ENCODE measurements at places on chromosomes 16 and 17.

GRCh38 chr16:81483970-81484595, 39.5 kb downstream of the CMIP start:
- no peak for DNase-seq

DNA sequence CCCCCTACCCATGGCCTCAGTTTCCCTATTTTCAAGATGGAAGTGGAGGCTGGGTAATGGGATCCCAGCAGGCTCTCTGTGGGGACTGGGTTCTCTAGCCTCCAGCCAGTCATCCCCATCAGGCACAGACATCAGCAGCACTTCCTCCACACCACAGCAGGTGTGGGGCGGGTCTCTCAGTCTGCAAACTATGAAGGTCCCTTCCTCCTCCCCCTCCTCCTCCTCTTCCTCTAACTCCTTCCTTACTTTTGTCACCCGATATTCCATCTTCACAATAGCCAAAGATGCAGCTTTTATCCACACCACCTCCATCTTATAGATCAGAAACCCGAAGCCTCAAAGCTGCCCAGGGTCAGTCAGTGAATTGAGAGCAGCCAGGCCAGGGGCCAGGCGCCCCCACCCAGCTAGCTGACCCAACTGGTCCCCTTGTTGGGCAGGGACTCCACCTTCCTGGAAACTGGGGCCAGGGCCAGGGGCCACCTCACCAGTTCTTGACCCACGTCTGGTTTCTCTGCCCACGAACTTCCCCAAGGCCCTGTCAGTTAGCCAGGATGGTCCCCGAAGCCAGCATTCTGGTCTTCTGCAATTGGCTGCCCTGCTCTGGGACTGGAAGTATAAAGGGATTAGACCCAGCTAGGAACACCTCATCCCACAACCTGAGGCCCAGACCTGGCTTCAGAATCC, 2.5 kb downstream of the FAM83G start:
- DNase-seq: no peak

DNA sequence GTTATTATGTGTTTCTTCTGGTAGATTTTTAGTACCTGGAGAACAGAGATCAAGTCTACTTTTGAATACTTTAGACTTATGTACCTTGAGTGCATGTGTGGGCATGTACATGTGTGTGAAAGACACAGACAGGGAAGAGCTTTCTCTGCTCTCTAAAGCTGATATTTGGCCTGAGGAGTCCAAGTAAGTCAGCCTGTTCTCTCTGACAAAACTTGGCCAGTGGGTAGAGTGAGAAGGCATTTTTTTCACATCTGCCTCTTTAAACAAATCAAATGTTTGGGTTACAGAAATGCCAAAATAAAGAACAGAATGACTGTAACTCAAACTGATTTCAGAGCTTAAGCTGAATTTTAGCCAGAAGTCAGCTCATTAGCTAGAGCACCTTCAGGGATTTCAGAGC, 309.7 kb upstream of the DYNLRB2 start:
- no peak for DNase-seq

DNA sequence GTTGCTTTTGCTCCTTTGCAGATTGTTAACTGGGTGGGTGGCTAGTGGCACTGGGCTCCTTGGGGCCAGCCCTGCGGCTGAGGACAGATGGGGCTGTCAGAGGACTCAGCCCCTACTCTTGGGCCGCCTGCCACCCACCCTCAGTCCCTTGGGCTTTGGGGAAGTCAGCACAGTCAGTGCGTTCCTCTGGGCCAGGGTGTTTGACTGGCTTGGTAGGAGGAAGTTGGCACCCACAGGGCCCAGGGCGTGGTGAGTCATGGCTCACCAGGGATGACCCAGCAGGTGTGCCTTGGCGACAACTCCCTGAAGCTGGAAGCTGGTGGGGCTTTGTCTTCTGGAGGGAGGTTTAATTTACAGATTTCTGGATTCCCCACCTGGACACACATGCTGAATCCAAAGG, 32.4 kb downstream of the HAPSTR1 start:
- no peak for DNase-seq

- no peak for DNase-seq
These were observed 442.7 kb upstream of the CDH8 start for GRCh38 chr16:62478903-62479458.

- no peak for DNase-seq
These were observed 23.5 kb upstream of the ITGB4 start for GRCh38 chr17:75697651-75698291.

DNA sequence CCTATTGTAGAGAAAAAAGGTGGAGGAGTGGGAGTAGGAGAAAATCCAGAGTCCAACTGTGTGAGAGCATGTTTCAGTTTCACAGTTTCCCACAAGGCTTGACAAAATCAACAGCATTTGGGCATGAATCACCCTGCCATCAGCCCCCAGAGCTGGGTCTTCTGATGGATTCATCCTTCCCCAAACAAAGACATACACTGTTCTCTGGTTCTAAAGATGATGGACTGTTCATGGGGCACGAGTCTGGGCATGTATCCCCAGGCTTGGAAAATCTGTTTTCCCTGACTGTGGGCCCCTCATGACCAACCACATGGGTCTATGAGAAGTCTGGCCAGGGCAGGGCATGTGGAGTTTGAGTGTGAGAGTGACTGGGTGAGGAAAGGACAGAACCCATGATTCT, 210.4 kb upstream of the IRX5 start:
- DNase-seq: no peak

DNA sequence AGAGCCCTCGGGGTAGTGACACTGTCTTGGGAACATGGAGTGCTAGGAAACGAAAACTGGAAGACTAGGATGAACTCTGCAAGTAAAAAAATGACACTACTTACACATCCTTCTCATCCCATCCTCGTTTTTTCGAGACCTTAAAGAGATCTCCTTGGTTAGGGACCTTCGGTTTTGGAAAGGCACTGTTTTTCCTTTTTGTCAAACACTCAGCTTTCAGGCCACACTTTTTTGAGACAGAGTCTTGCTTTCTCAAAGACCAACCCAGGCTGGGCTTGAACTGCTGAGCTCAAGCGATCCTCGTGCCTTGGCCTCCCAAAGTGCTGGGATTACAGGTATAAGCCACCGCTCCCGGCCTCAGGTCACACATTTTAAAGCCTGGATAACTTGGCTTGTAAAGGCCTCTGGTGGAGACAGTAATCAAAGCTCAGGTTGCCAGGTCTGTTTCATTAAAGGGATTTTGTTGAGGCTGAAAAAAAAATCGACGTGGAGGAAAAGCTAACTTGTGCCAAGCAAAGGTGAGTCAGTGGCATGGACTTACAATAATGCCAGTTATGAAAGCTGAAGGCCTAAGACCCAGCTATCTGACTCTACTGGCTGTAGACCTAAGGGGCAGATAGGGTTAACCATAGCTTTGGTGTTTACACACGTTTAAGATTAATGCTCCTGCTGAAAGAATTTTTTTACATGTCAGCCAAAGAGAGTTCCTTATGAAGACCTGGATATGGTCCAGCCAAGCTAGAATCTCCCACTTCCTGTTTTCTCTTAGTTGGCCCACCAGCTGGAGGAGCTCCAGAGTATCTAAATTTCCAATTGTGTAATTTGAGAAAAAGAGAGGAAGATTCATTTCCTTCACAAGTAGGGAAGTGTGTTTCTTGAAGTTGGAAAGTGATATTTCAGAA, 823 bp downstream of the NBR1 start:
- DNase-seq: no peak

DNA sequence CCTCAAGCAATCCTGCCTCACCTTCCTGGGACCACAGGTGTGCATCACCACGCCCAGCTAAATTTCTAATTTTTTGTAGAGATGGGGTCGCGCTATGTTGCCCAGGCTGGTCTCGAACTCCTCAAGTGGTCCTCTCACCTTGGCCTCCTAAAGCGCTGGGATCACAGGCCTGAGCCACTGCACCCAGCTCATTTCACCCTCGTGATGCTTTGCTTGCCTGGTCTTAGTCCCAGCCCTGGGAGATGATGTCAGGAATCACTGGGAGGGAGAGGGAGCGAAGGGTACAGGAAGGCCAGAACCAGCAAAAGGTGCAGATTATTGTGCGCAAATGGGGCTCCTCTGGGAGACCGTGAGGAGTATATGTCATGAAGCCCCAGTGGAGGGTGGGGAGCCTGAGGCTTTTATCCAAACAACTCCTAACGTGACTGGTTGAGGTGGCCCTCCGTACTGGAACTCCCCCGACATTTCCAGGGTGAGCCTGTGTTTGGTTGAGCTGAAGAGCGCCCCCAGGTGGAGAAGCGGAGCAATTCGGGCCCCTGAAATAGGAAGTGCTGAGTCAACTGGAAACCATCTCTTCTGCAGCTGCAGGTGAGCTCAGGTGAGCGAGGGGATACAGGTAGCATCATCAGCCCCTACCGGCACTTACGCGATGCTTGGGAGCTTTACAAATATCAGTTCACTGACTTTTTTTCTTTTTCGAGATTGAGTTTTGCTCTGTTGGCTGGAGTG, 41.2 kb upstream of the HAPSTR1 start:
- no peak for DNase-seq

GRCh38 chr17:47801176-47801765, 20.3 kb downstream of the OSBPL7 start:
- DNase-seq: no peak

DNA sequence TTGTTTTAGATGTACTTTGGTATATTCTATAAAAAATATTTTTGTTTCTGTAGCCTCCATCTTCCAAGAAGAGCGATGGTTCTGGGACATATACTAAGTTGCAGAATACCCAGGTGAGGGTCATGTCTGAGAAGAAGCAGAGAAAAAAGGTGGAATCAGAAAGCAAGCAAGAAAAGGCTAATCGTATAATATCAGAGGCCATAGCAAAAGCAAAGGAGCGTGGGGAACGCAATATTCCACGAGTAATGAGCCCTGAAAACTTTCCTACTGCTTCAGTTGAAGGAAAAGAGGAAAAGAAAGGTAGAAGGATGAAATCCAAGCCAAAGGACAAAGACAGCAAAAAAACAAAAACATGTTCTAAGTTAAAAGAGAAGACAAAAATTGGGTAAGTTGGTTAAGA, 154.6 kb downstream of the CHD9 start:
- DNase-seq: no peak

GRCh38 chr16:78098087-78098486, 1.4 kb upstream of the WWOX start:
- DNase-seq: no peak

DNA sequence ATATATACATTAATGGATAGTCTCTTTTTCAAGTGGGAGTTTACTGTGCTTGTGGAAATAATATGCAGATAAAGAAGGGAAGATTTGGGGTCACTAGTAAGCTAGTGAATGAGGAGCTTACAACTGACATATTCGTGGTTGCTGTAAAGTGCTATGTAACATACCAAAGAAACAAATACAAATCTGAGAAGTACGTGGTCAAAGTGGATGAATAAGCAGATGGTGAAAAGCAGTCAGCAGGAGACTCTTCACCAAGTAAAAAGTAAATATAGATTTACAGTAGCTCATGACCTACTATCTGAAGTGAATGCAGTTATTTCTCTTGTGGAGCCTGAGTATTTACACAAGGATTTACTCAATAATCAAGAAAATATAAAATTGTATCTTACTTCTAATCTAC, 136.6 kb upstream of the ELAC2 start:
- DNase-seq: no peak

DNA sequence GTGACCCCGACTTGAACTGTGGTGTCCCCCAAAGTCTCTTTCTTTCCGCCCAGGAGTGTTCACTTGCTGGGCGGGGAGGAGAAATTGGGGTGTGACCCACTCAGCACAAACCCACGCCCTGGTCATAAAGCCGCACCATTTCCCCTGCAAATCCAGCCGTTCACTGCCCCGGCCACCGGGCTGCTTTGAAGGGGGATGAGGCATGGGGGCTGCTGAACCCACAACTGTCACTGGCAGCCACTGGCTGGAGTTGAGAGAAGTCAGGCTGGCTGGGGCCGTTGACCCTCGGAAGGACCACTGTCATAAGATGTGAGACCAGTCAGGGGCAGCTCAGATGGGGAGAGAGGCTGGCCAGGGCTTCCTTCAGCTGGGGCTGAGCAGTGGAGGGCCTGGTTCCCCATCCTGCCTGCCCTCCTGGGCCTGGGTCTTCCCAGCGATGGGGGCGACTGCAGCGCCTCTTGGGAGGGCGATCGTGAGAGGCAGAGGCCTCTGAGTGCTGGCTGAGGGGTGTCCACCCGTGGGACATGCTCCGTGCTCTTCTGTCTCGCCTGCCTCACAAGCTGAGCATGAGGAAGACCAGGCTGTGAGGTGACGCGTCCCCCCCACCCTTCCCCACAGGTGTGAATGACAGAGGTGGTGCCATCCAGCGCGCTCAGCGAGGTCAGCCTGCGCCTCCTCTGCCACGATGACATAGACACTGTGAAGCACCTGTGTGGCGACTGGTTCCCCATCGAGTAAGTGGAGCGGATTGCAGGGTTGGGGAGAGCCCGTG, 19.5 kb downstream of the C16orf90 start:
- DNase-seq: no peak

DNA sequence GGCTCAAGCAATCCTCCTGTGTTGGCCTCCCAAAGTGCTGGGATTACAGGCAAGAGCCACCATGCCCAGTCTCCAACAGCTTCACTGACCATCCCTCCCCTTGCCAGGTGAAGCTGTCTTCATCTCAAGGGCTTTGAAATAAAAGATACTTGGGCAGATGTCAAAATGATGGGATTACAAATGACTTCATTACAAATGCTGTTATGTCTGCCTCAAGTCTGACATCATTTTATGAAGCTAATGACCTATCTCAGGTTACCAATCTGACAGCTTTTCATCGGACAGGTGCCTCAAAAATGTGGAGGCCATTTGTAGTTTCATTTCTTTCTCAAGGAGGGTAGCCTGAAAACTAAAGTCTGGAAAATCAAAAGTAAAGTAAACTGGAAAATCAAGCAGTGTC, 323.7 kb upstream of the TBX2 start:
- DNase-seq: no peak

DNA sequence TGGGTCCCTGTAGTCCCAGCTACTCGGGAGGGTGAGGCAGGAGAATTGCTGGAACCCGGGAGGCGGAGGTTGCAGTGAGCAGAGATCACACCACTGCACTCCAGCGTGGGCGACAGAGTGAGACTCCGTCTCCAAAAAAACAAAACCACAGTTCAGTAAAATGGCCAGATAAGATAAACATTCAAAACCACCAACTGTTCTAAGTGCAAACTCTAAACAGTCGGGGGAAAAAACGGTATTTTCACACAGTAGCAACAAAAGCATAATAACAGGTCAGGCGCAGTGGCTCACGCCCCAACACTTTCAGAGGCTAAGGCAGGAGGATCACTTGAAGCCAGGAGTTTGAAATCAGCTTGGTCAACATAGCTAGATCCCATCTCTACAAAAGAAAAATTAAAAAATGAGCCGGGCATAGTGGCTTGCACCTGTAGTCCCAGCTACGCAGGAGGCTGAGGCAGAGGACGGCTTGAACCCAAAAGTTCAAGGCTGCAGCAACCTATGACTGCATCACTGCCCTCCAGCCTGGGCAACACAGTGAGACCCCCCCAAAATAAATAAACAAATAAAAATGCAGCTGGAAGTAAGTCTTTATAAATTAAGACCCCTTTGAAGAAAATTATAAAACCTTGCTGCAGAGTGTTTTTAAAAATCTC, 10.8 kb upstream of the HASPIN start:
- DNase-seq: no peak

DNA sequence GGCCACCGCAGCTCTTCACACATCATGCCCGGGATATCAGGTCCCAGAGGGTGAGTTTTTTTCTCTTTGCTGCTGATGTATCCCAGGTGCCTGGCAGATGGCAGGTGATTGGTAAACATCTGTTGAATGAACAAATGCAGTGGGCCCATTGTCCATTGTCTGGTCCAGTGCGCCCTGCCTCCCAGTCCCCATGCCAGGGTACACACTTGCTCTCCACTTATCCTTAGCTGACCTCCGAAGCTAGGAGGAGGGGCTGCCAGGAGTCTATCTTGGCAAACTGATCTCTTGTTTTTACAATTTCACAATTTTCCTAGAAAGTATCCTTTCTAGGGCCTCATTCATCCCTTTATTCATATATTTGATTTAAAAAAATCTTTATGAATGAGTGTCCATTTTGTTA, 196.0 kb downstream of the RAB11FIP4 start:
- DNase-seq: no peak

Measured in NCI-H2107 (cell line).